Activated naive CD8-positive, alpha-beta T cell treated with anti-CD3 and anti-CD28 coated beads, Interleukin-2, amount 10 ng/mL, durations not matched to agents 7 days and 5 days (primary cell): ENCODE measurements at places on chromosomes 4 and X.

DNA sequence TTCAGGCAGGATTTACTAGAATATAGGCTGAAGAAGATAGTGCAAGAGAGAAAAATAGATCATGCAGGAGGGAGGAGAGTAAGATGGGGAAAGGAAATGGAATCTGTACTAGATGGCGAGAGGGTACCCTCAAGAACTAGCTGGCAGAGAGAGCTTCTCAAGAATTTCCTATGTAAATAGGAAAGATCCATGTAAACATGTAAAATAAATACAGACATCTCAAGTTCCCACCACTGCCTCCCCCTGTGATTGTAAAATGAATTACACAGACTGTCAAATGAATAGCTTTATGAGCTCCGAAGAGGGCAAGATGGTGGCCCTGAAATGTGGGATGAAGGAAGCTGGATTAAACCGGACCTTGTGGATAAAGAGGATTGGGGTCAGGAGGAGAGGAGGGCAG lies 178.0 kb downstream of the PALLD start:
- no peak for DNase-seq

DNA sequence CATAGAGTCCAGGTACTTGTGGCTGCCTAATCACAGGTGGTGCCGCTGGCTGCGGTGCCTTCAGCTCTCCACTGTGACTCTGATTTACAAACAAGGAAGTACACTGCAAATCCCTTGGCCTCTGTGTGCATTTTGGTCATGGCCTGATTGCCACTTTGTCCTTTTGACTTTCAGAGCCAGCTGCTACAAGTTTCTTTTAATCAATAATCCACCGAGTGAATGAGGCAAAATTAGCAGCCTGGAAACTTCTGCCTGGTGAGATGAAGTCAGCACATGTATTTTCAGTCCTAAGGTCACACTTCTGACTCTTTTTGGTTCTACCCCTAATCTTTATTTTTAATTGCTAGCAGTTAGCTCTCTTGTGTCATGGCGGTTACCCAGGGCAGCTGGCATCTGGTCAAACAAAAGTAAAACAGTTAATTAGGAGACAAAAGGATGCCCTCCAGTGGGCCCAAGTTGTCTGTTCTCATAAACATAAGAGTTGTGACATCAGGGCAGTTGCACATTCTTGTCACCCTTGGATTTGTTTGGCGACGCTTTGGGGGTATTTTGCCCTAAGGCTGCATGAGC lies 62.3 kb upstream of the LNX1 start:
- no peak for DNase-seq

DNA sequence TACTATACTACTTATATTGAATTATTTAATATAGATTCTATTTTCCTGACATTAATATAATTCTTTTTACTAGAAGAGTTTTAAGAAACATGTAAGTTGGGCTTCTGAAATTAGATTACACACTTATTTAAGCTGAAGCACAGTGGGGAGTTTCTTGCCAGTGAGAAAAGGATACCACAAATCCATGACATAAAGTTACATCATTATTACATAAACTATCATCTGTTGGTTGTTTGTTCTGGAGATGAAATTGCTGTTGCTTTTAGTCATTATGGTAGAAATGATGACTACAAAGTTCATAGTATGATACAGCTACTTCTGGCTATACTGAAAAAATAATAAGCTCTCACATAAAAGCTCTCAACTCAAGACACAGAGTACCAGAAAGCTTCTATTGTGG lies 880.4 kb downstream of the PCDH18 start:
- no peak for DNase-seq

DNA sequence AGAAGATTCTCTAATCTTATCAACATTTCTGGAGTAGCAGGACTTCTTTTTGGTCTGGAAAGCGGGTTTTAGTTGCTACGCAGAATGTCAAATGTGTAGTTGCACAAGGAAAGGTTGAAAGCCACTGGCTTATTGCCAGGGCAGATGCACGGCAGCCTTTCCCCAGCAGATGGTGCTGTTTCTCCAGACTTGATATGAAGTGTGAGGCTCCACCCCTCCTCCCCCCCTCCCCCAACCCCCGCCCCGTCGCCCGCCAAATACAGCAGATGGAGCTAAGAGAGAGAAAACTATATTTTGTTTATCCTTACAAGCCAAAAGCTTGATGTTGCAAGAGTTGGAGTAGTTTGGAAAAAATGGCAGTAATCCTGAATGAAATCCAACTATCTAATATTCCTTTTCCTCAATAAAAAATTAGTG lies 32.0 kb downstream of the ENOPH1 start:
- DNase-seq = peak; percentile 80

GRCh38 chr4:36944232-36944631 lies 300.3 kb upstream of the NWD2 start:
- DNase-seq = no peak

GRCh38 chrX:10855845-10856244 lies 235.5 kb upstream of the MID1 start:
- no peak for DNase-seq

- DNase-seq = no peak
These were observed 58.1 kb downstream of the RTL5 start for GRCh38 chrX:72073633-72074032.

DNA sequence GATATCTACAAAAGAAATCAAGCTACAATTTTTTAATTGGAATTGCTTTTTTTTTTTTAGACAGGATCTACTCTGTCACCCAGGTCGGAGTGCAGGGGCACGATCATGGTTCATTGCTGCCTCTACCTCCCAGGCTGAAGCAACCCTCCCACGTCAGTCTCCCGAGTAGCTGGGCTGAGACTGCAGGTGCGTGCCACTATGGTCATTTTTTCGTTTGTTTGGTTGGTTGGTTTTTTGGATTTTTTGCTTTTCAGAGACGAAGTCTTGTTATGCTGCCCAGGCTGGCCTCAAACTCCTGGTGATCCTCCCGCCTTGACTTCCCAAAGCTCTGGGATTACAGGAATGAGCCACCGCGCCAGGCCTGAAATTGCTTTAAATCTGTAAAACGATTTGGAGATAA lies 15.6 kb downstream of the RGN start:
- no peak for DNase-seq

DNA sequence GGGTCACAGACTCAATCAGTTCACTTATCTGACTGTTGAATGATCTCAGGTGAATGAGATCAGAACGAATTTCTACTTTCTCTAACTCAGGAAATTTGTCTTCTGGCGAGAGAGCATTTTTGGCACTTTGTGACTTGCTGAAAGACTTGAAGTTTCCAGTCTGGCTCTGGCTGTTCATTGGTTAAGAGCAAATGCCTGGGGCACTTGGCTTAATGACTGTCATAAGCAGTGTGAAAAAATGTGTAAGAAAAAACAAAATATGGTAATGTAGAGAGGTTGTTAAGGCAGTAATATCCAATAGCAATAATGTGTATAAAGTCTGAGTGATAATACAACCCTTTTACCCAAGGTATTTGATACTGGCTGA lies 71.3 kb upstream of the PGRMC2 start:
- no peak for DNase-seq

DNA sequence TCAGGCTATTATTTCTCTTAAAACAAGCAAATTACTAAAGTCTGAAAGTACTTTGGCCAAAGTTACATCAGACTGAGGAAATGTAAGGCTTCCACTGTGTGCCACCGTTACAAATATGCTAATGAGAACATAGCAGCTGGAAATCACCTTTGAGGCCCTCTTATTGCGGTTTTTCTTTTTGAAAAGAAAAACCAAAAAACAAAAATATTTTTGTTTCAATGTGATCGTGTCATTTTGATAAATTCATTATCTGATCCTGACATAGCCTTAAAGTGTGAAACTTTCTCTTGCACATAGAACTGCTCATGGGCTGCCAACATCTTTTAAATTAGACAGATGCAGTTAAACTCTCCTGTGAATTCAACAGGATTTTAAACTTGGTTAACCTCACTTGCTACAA lies 2.8 kb upstream of the TIFA start:
- DNase-seq = no peak

- DNase-seq = no peak
These were observed 163.6 kb upstream of the FAT1 start for GRCh38 chr4:186887291-186887700.

- DNase-seq = peak; percentile 29
These were observed 65.9 kb downstream of the EFNB1 start for GRCh38 chrX:68894513-68895340.
